ENCODE measurements at places on chromosomes 5 and 9.

GRCh38 chr5:168962306-168962705 is 338.6 kb downstream of the SLIT3 start:
- no peak for DNase-seq

DNA sequence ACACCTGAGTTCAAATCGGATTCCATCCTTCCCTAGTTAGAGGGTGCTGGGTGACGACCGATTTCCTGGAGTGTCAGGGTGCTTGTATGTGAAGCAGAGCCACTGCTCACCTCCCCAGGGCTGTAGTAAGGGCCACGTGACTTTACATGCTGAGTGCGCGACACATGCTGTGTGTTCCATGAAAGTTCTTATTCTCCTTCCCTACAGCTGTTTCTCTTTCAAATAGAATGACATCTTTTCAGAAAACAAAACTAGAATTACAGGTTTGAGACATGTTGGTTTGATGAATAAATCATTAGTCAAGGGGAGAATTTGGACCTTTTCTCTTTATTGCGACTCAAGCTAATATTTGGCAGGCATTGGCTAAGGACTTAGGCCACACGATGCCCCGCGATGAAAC is 113.1 kb downstream of the JMY start:
- no peak for DNase-seq

DNA sequence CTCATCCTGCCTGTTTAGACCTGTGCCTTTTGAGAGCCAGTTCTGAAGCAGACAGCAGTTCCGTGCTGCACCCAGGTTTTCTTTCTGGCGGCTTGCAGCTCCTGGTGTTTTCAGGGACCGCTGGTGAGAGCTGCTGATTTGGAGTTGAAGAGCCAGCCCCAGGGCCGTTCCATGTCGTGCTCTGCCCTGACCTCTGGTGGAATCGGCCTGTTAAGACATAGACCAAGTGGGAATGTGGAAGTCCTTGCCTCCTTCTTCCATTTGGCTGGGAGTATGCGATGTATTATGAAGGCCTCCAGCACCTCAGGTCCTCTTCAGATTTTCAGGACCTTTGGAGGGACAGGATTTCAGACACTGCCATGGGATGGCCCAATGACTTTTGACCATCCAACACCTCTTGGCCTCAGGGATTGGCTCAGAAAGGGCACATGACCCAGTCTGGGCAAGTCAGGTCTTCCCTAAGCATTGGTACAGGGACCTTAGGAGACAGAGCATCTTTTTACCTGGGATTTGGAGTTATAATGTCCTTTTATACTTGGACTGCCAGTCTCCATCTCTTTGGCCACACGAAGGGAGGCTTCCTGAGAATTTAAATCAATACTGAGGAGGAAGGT is 136.1 kb upstream of the CLINT1 start:
- DNase-seq = peak; percentile 36

GRCh38 chr5:74194196-74194595 is 446.3 kb downstream of the ENC1 start:
- no peak for DNase-seq

GRCh38 chr5:149886692-149887470 is 57.7 kb downstream of the PDE6A start:
- DNase-seq = no peak

DNA sequence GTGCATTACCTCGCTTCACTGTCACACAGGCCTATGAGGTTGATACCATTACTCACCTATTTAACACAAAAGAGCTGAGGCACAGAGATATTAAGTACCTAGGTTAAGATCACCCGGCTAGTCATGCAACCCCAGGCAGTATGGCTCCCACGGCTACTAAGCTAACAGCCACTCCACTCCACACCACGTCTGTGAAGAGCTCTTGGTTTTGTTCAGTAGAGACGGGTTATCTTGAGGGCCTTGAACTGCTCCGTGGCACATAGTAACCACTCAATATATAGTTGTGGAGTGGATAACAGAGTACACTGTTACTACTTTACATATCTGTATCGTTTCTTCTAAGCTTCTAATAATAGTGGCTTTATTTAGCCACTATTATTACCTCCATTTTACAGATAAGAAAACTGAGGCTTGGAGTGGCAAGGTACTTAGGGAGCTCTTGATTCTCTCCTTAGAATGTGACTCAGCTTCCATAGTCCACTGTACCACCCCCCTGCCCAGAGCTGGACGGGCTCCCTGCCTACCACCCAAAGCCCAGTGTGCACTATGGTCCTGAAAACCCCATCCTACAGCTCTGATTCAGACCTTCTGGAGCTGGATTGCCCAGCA is 1.0 kb upstream of the CORO2A start:
- DNase-seq = no peak

GRCh38 chr9:129440435-129441186 is 180.3 kb downstream of the C9orf50 start:
- DNase-seq = no peak
